Cardiac septum (tissue), 1 donor: ENCODE measurements at places on chromosomes 7 and 10.

- no peak for DNase-seq
These were observed 206.7 kb downstream of the CAMK1D start for GRCh38 chr10:12556039-12556438.

DNA sequence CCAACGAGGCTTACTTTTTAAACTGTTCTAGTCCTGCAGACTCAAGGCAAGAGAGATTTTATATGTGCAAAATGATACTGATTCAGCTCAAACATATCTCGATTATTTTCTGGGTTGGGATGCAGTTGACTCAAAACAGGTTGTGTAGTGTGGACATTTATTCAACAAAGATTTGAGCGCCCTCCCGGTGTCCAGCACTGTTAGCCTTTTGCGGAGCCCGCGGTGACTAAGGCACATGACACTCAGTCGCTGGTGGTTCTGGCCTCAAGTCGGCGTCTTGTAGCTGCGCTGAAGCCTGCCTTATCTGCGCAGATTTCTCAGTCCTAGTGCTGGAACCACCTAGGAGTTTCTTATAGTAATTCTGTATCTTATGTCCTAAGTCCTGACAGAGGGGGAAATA, 938 bp upstream of the CADPS2 start:
- DNase-seq = peak; percentile 77

- peak; percentile 89 for DNase-seq
These were observed 1.3 kb downstream of the VSIR start for GRCh38 chr10:71771821-71772617.

GRCh38 chr10:93346108-93346507, 136.0 kb downstream of the MYOF start:
- no peak for DNase-seq

DNA sequence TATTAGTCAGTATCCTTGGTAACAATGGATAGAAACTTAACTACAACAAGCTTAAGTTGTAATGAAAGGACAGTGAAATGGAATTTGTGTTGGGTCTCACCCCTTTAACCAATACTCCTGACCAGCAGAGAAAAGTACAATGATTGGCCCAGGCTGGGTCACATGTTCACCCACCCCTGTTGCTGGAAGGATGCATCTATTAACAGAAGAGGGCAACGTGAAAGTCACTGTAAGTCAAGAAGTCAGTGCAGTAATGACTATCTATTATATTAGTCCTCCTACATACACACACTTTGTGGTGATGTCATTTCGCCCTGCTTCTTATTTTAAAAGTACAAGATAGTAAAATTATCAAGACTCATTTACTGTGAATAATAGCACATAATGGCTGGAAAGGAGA, 16.2 kb downstream of the PNLIPRP2 start:
- DNase-seq = no peak

- no peak for DNase-seq
These were observed 523.1 kb downstream of the ADRA2A start for GRCh38 chr10:111599943-111600342.

GRCh38 chr7:145884716-145885514, 231.7 kb upstream of the CNTNAP2 start:
- DNase-seq = no peak

GRCh38 chr7:151786936-151787335, 90.0 kb downstream of the PRKAG2 start:
- DNase-seq = no peak

DNA sequence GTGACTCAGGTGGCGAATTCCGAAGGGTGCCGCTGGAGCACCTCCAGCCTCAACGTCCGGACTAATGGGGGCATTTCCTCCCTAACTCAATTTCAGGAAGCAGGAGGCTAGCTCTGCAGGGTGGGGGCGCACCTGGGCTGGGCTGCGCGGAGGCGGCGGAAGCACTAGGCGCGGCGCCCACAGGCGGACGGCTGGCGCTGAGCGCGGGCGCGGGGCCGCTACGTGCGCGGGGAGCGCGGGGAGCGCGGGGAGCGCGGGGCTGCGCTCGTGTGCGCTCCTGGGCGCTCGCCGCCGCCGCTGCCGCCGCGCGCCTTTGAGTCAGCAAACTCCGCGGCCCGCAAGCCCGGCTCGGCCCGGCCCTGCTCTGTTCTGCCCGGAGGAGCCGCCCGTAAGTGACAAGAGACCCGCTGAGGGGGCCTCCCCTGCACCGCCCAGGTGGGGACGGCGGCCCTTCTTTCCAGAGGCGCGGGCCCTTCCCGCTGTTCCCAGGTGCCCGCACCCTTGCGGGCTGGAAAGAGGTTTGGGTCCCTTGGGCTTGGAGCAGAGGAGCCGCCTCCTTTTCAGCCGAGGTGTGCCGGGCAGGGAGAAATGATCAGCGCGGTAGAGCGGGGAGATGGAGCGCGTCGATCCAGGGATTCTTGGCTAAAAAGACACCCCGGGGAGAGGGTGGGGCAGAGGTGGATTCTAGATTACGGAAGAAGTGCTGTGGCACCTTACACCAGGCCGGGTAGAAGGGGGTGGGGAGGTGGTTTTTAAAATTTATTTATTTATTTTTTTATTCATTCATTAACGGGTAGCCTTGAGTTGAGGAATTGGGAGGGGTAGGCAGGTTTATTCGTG, at the start of gene SNX10:
TSS of gene SNX10 (plus strand) at position 164 of the 840 bp plus-strand sequence. CDS start 54,581 bp downstream, outside the sequence.
- peak; percentile 88 for DNase-seq

DNA sequence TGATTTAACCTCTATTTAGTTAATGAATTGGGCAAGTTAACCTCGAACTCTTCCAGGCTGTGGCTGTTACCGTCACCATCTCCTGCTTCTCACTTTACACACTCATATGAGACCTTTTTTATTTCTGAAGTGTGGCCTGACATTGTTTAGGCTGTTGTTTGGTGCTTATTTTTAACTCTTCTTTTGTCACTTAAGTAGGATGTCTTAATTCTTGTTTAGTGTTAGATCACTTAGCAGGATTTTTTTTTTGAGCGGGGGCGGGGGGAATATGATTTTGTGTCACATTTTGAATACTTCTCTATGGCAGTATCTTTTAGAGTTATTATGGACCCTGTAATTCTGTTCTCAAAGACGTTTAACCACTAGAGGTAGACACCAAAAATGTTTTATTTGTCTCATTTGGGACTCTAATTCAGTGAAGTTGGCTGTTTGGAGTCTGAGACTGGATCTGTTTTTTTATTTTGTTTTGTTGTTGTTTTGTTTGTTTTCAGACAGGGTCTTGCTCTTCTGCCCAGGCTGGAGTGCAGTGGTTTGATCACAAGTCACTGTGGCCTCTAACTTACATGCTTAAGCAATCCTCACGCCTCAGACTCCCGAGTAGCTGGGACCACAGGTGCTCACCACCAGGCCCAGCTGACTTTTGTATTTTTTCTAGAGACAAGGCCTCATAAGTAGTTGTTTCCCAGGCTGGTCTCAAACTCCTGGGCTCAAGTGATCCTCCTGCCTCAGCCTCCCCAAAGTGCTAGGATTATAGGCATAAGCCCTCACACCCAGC, 73.5 kb downstream of the CUX1 start:
- DNase-seq = no peak

- no peak for DNase-seq
These were observed 11.5 kb downstream of the SHH start for GRCh38 chr7:155800741-155801267.

DNA sequence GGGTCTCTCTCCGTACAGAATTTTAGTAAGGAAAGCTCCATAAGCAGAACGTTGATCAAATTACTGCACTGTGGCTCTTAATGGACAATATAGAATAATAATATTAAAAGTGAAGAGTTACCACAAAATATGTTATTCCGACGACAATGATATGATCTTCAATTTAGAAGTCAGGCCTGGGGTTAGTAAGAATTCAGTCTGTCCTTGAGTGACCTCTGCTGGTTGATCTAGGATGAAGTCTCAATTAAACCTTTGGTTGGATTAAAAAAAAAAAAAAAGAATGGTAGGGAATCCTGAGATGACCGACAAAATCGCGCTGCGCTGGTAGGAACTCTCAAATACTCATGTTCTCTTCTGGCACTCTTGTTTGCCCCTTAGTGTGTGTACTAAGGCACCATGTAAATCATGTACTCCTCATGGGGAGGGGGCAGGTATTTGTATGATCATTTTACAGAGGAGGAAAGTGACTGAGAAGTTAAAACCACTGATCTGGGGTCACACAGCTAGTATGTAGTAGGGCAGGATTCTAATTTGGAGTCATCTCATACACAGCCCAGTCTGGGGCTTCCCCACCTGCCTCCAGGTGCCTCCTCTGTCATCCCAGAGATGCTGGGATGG, 161.3 kb upstream of the NPVF start:
- no peak for DNase-seq

DNA sequence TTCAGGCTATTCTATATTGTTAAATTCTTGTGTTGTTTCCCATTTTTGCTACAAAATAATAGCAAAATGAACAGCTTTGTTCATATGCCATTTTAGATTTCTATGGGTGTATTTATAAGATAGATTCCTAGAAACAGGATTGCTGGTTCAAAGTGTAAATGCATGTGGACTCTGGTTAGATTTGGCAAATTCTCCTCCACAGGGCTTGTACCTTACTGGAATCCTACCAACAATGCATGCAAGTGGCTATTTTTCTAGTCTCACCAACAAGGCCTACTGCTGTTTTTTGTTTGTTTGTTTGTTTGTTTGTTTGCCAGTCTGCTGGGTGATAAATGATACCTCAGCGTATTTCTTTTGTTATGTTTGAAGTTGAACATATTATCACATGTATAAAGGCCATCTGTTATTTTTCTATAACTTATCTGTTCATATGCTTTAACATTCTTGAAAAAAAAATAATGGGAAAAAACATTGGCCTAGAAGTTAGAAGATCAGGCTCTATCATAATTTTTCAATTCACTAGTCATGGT, 87.1 kb upstream of the AHR start:
- DNase-seq = no peak

- no peak for DNase-seq
These were observed 13.0 kb upstream of the NDUFA5 start for GRCh38 chr7:123570390-123571182.

DNA sequence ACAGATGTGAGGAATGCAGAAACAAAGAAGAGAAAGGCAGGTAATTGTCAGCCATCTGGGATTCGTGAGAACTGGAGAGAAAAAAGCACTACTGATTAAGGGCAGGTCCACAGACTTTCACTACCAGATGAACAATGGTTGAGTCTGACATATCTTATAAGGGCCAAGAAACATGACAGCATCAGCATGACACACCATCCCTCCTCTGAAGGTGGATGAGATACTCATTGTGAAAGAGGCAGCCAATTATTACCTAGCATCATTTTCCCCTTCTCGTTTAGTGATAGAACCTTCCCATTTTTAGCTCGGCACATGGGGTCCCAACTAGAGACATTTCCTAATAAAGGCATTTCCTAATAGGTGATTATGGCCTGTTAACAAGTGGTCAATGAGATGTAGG, 19.2 kb upstream of the MET start:
- DNase-seq = no peak

- DNase-seq = no peak
These were observed 163.3 kb downstream of the MAD1L1 start for GRCh38 chr7:2069472-2069860.

DNA sequence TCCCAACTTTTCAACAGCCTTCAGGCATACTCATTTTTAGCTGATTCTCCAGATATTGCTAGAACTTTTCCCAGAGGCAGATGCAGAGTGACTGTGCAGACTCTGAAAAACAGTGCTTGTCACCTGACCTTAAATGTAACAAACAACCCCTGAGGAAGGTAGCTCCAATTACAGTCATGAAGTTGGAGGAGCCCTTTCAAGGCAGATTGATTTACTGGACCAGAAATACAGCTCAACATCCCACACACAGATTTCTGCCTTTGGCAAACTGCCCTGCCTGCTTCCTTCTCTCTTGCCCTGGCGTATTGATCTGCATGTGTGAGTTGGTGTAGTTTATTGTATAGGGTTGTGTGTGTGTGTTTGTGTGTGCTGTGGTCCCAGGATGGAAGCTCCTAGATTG, 38.5 kb downstream of the PYROXD2 start:
- no peak for DNase-seq

DNA sequence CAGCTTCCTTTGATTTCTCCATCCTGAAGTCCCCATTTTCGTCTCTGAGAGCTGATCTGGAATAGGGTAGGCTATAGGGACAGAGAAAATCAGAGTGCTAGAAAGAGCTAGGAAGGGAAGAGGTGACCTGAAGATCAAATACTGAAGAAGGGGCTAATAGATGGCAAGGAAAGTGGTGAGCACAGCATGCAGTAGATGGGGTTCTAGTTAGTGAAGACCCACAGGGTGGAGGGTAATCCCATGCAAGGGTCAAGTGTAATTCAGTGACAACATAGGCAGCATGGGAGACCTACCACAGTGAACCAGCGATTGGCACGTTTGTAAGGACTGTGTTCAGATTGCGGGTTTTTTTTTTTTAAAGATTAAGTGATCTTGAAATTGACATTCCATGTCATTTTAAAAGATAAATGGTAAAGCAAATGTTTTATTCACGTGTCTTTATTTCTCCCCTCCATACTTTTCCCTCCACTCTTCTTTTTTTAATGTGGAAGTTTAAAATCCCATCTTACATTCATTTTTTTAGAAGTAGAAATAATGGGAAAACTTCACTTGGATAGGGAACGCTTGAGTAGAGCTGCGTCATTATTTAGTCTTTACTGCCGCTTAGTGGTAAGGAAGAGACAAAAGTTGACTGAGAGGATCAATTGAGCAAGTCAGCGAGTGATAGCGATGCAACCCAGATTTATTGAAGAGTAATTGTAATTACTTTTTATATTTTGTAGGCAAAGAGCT, 21.0 kb upstream of the ABI1 start:
- DNase-seq = no peak

- no peak for DNase-seq
These were observed 28.0 kb upstream of the SLC39A12 start for GRCh38 chr10:17923728-17924127.

- no peak for DNase-seq
These were observed 150.7 kb upstream of the RSU1 start for GRCh38 chr10:16967866-16968415.

- DNase-seq = no peak
These were observed 122.8 kb downstream of the UBE2H start for GRCh38 chr7:129829737-129830631.

DNA sequence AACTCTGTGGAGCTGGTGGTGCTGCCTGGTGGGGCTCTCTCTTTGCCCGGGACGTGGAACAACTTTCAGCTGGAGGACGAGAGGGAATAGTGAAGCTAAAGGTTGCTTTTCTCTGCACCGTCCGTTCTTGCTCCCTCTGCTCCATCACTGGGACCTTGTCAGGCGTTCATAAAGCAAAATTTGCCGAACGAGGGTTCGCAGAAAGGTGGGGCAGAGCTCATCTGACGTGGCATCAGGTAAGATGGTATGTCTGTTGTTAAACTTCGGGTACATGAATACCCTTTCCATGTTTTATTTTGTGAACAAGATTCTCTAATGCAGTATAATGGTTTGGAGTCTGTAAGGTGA, 416 bp downstream of the BBS9 start:
- no peak for DNase-seq
